ENCODE measurements at places on chromosomes 3 and 15.

DNA sequence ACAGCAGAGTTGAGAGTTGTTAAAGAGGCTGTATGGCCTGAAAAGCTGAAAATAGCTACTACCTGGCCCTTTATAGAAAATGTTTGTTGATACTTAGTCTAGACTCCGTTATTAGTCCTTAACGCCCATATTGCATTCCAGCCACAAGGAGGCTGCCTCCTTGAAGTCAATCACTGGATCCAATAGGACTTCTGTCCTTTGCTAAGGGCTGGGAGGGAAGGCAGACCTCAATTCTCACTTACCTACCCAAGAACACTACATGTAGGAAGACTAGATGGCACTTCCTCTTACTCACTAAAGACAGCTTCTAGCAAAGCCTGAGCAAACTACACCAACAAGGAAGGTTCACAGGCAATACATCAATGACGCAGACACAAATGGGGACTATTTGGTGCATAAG lies 139.5 kb upstream of the HACD2 start:
- no peak for DNase-seq

DNA sequence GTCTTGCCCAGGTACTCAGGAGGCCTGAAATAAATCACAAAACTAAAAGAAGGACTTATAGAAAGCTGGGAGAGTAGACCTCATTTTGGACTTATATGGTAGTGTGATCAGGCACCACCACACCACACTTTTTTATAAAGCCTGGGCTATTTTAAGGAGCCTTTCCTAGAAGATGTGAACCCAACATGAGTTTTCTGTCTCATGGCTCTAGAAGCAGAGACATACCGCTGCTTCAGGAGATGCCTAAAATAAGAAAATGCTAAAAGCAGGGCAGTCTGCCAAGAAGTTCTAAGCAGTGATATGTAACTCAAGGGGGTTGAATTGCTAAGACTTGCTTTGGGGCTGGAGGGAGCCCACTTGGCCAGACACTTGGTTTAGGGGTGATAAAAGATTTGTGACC lies 49.6 kb downstream of the SUMF1 start:
- DNase-seq = no peak

GRCh38 chr15:58552505-58553364 lies 120.9 kb downstream of the LIPC start:
- no peak for DNase-seq

- no peak for DNase-seq
Observed at GRCh38 chr15:39745415-39745814, 37.2 kb downstream of the FSIP1 start.

GRCh38 chr15:43911235-43911781 lies 84.5 kb downstream of the WDR76 start:
- DNase-seq = no peak

- DNase-seq = no peak
Observed at GRCh38 chr3:22244761-22245521, 493.9 kb upstream of the ZNF385D start.

- no peak for DNase-seq
Observed at GRCh38 chr15:58699769-58700168, 49.7 kb downstream of the ADAM10 start.

DNA sequence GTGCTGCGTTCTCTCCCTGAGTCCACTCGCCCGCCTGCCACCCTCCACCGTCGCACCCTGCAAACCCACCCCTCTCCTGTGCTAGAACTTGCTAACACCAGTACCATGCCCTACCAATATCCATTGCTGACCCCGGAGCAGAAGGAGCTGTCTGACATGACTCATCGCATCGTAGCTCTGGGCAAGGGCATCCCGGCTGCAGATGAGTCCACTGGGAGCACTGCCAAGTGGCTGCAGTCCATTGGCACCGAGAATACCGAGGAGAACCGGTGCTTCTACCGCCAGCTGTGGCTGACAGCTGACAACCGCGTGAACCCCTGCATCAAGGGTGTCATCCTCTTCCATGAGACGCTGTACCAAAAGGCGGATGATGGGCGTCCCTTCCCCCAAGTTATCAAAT lies 4.9 kb upstream of the ALAS1 start:
- no peak for DNase-seq

GRCh38 chr3:10988991-10989484 lies 3.5 kb upstream of the SLC6A1 start:
- DNase-seq = no peak

DNA sequence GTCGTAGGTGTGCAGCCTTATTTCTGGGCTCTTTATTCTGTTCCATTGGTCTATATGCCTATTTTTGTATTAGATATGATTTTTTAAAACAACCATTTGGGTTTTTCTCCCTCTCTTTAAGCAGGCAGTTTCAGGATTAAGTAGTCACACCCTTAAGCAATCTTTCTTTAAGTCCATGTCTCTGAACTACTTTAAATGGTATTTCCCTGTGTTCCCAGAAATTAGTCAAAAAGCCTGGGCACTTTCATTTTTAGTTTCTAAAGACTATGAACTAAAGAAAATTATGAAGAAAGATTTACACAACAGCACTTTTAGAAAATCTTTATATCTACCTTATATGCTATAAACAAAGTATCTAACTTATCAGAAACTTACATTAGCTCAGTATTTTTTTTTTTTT lies 110.3 kb downstream of the FAIM start:
- DNase-seq = no peak

GRCh38 chr15:52717481-52717880 lies 38.3 kb upstream of the ATOSA start:
- no peak for DNase-seq

- no peak for DNase-seq
Observed at GRCh38 chr15:57782731-57783130, 76.2 kb downstream of the POLR2M start.

- DNase-seq = no peak
Observed at GRCh38 chr3:71103430-71103921, 480.1 kb downstream of the FOXP1 start.

DNA sequence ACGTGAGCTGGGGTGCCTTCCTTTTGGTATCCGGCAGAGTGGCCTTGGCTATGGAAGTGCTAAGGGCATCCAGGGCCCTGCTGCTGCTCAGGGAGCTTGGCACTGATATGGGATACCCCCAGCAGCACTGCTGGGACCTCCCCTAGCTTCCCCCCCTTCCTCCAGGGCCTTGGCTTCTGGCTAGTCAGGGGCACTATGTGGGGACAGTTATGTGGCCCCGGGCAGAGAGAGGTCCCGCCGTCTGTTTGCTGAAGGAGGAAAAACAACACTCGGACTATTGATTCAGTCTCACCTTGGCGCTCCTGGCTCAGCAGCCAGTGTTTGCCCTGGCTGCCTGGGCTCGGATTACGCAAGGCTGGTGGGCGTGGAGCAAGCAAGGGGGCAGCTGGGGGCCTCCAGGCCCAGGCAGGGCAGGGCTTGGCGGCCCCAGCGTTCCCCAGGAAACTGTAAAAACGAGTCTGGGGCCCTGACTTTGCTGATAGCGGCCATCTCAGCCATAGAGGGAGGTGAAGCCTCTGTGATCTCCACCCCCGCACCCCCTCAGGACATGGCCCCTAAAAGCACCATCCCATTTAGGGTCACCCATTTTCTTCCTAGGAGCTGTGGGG lies 5.7 kb downstream of the FURIN start:
- DNase-seq = no peak

Data from stimulated activated CD8-positive, alpha-beta memory T cell treated with anti-CD3 and anti-CD28 coated beads, Interleukin-15, amount 100 ng/mL, for 1 hour (primary cell).